ENCODE measurements at places on chromosomes 7 and 10.

- no peak for DNase-seq
Measured at GRCh38 chr10:124267231-124267885, 151.4 kb downstream of the OAT start.

- no peak for DNase-seq
Measured at GRCh38 chr7:112116358-112116757, 89.8 kb downstream of the DOCK4 start.

DNA sequence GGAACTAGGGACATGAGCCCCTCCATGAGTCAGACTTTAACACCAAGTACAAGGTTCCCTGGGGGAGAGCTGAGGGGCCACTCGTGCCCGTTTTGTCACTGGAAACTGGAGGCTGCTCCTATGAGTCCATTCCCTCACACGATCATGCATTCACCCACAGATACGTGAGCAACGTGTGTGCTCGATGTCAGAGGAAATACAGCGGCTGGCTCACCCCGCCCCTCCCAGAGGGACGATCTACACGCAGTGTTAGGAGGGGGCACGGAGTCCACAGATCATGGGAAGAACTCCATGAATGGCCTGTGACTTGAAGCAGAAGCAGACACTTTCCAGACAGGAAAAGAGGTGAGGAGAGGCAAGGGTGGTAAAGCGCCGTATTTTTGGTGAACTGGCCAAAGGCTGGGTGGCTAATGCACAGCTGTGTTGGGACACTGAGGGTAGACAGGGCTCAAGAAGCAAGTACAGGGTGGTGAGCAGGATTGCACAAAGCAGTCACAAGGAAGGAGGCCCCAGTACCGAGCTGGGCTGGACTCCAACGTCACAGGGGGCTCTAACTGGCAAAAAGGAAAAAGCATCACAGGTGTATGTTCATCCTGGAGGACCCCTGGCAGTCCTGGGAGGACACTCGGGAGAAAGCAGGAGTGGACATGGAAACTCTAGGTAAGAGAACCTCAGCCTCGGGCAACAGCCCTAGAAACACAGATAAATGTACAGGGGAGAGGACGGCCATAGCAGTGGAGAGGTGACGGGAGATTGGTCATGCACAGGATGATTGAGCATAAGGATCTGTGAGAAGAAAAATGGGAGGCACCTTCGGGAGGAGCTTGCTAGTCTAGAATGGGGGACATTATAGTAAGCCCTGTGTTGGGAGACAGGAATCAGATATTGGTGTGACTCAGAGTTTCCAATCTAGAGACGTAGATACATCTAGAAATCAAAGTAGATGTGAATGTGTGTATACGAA lies 41.2 kb downstream of the TNS3 start:
- no peak for DNase-seq

DNA sequence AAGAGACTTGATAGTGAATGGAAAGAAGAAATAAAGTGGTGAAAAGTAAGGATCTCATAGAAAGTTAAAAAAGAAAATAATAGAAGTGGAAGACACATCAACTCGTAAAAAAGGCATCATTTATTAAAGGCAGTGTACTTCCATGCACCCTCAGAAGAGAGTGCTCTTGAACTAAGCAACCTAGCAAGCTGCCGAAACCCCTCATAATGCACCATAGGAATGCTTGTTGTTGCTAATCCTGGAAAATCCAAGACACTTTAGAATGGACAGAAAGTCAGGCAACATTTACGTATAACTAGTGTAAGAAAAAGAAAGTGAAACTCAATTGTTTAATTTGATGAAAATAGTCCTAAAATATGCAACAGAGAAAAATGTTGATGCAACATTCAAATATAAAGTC lies 12.8 kb downstream of the TFPI2 start:
- no peak for DNase-seq

- DNase-seq: no peak
Measured at GRCh38 chr10:68135922-68136792, 26.9 kb downstream of the MYPN start.

DNA sequence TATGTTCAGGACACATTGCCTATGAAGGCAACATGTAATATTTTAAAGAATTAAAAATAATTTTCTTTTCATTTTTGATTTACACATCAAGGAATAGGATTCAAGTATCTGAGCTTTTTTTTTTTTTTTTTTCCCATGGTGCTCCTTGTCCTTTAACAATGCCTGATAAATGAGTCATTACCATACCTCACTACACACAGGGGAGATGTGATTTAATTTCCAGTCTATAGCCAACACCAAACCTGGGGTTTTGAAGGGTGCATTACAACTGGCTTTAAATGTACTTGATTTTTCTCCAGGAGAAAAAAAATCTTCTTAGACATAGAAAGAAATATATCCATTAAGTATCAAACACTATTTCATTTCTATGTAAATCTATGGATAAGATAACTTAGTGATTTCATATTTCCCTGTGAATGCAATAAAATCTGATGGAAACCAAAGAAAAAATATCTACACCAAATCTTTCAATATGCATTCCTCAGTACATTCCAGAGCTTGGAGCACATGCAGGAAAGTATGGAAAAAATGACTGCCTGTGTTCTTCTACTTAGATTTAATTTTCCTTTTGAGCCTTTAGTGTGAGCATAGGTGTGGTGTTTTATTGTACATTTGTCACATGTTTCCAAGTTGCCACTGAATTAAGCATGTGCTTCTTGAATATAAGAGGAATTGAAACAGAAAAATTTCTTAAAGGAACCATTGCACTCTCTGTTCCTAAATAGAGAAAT lies 204.8 kb upstream of the MEOX2 start:
- DNase-seq: no peak

DNA sequence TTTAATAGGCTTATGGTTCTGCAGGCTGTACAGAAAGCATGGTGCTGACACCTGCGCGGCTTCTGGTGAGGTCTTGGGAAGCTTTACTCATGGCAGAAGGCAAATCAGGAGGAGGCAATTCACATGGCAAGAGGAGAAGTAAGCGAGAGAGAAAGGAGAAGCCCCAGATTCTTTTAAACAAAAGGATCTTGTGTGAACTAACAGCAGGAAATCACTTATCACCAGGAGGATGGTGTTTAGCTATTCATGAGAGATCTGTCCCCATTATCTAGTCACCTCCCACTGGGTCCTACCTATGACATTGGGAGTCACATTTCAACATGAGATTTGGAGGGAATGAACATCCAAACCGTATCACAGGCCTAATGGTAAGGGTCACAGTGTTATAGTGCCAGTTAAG lies 678.0 kb upstream of the KCND2 start:
- DNase-seq: no peak

DNA sequence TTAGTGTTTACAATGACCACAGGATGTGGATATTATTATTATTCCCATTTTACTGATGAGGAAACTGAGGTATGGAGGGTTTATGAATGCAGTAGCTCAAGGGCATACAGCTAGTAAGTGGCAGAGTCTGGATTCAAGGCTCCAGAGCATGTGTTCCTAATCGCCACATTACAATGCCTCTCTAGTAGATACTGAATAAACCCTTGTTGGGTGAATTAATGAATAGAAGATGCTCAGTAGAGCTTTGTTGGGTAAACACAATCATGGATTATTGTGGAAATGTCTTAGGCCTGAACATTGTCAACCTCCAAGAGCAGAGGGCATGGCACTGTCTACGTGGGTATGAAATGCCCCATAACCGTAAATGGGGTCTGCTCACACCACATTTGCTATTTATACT lies 545.3 kb downstream of the LRMDA start:
- no peak for DNase-seq

DNA sequence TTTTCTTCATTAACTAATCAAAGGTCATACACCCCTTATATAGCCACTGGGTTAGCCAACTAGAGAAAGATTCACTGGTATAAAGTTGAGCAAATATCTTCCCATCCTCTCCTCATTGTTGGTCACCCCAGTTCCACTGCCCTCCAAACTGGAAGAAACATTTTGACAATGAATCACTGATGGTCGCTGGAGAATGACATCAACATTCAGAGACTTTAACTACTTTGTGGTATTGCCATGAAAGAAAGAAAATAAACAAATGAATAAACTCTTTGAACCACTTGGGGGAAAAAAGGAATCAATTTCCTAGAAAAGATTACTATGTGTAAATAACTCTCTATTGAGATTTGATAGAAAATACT lies 23.4 kb downstream of the HYCC1 start:
- no peak for DNase-seq

DNA sequence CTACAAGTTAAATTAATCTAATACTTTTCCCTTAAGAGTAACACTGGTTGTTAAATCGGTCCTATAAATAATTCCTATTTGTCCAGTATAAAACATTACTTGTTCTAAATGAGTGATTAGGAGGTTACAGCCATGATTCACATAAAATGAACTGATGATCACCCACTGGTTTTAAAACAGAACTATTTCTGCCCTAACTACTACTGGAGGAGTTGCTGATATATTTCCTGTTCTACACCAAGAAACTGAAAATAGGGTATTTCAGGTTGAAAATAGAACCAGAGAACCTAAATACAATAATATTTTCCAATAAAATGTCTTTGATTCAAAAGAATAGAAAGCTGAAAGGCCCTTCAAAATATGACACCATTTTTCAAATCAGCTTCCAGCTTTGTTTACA lies 30.9 kb downstream of the DNAJC1 start:
- DNase-seq: no peak

DNA sequence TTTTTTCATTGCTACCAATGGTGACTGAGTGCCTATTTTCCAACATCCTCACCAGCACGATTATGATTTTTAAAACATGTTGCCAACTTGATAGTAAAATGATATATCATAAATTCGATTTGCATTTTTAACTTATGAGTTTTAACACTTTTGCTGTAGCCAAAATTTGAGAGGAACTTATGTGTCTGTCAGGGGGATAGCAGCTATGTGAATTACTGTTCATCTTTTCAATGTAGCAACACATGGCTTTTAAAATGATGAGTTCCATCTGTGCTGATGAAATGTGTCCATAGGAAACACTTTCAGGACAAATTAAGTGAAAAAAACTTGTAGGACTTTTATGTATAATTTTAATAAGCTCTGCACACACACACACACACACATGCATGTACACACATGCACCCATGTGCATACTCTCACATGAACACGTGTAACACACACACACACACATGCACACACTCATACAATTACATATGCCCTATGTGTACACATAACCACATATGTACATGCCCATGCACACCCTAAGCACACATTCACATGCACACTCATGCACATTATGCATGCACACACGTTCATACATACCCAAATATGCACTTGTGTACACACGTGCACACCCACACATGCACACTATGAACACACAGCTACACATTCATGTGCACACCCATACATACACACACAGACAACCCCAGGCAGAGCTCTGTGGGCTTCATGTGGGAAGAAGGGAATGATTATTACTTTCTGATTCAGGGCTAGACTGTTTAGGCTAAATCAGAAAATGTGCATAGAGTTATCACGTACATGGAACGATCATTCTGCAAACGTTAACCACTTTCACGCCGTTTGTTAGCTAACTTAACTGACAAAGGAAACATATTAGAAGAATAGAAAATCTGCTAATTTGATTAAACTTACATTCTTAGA lies 68.9 kb downstream of the C10orf143 start:
- DNase-seq: no peak

- DNase-seq: no peak
Measured at GRCh38 chr7:137829337-137829992, 17.3 kb downstream of the DGKI start.

DNA sequence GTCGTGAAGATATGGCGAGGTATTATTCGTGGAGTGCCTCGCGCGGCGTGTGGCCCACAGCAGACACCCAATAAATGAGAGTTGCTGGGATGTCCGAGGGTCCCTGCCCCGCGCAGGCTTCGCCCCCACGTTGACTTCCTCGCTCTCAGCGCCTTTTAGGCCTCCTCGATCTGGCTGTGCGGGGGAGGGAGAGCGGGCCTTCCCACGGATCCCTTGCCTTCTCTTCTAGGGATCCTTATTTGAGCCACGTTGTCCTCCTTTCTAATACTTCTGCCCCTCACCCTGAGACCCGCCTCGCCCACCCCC lies 660 bp downstream of the VCL start:
- DNase-seq: no peak

- DNase-seq: peak; percentile 45
Measured at GRCh38 chr7:128135515-128136214, 104.4 kb upstream of the LRRC4 start.

DNA sequence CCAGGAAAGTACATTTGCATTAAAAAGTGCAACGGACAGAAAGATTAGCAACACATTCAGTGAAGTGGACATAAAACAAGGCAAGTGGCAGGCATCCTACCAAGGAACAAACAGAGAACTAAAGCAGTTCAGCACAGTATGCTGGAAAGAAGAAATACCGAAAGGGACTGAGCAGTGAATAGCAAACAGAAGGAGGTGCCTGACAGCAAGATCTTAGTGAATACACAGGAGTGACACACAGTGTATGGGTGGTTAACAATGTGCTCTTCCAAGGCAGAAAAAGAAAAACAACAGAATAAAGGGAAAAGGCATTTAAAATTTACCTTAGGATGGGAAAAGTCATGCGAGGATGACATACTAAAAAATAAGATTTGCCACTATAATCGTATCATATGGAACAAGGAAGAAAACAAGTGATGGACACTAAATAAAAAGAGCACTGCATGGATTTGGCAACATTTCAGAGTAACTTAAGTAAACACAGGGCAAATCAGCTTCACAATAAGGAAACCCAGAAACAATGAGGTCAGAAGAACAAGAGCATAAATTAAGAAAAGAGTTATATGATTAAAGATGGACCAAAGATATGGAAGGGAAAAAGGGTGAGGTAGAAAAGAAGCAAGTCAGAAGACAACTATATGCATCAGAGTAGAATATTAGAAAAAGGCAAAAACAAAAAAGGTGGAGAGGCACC lies 29.5 kb downstream of the MEST start:
- DNase-seq: no peak

DNA sequence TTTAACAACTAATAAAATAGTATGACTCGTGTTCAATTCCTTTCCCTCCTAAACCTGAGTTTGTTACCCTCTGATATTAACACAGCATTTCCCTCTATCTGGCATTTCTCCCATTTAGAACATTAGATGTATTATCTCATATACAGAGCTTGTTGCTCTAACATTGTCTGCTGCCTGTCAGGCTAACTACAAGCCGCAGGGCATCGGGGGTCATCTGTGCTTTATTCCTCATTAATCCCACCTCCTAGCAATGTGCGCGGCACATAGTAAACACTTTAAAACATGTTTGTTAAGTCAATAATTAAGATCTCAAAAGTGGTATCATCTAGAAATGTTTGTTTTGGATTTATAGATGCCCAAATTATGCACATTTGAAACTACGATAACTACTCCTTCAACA lies 52.9 kb upstream of the NEBL start:
- no peak for DNase-seq

DNA sequence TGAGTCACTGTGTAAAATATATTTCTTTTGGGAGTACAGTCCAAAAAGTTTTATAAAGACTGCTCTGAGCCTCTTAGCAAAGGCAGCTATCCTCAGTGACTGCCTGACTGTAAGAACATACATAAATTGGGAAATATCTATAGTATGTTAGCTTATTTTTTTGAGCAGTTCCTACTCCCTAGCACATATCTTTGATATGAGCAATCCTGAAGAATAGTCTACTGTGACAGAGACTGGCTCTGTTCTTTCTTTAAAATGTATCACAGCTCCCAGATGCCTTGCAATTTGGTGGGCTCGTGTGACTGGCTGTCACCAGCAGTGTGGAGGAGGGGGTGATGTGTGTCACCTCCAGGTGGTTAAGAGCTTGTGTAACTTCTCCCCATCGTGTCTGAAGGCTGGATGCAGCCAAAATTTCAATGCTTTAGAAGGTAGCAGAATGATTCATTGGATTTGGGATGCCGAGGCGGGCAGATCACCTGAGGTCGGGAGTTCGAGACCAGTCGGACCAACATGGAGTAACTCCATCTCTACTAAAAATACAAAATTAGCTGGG lies 47.9 kb downstream of the MTERF1 start:
- DNase-seq: no peak

All from activated CD8-positive, alpha-beta memory T cell treated with anti-CD3 and anti-CD28 coated beads for 1 hour (primary cell).